Germinal center (tissue), 1 donor: ENCODE measurements at places on chromosomes 11 and 22.

- DNase-seq, result peak; percentile 86
Measured at GRCh38 chr22:23281406-23282088, 101.2 kb downstream of the BCR start.

DNA sequence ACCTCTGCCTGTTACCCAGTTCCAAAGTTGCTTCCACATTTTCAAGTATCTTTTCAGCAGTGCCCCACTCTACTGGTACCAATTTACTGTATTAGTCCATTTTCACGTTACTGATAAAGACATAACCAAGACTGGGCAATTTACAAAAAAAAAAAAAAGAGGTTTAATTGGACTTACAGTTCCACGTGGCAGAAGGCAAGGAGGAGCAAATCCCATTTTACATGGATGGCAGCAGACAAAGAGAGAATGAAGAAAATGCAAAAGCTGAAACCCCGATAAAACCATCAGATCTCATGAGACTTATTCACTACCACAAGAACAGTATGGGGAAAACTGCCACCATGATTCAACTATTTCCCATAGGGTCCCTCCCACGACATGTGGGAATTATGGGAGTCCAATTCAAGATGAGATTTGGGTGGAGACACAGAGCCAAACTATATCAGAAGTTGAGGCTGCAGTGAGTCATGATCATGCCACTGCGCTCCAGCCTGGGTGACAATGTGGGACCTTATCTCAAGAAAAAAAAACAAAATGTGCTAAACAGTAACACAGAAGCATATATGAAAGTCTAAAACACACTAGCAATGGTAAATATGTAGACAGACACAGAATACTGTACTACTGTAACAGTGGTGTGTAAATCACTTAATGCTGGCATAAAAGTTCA, 190.3 kb upstream of the ZC3H12C start:
- no peak for DNase-seq

DNA sequence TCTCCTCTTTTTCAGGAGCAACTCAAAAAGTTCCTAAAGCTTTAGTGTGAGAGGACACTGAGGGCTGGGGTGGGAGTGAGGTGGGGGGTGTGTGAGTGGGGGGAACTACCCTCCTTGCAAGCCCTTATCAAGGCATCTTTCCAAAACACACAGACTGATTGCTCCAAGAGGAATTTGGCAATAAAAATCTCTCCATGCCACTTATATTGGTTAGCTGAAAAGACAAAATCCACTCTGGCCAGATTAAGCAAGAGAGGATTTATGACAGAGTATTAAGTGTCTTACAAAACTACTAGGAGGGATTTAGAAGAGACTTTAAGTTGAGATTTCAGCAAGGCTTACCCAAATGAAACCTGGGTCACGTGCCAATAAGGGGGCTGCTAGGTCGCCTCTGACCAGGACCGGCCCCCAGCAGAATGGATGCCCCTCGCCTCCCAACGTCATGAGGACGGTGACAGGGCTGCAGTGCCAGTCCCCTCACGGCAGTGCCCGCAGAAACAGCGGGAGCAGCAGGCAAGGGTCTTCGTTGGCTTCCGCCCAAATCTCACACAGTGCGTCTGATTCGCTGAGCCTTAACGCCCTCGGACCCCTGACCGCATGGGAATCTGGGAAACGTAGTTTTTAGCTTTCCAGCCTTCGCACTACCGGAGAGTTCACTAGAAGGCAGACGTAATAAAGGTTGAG, 22.1 kb upstream of the CTR9 start:
- DNase-seq, result no peak

- no peak for DNase-seq
Measured at GRCh38 chr11:1749395-1750351, 722 bp downstream of the IFITM10 start.

- DNase-seq, result no peak
Measured at GRCh38 chr22:30970356-30970746, 1.3 kb downstream of the TUG1 start.

GRCh38 chr11:63837027-63837688, 1.8 kb upstream of the MARK2 start:
- DNase-seq, result peak; percentile 79

- DNase-seq, result no peak
Measured at GRCh38 chr11:64095273-64095817, 59.6 kb downstream of the FLRT1 start.

- DNase-seq, result no peak
Measured at GRCh38 chr11:66556086-66556485, 9.4 kb downstream of the ACTN3 start.
